ENCODE measurements at places on chromosomes 5 and 9.

GRCh38 chr5:159916841-159917761 is 819 bp downstream of the ADRA1B start:
- no peak for DNase-seq

- no peak for DNase-seq
These were observed 106.3 kb upstream of the MAMDC2 start for GRCh38 chr9:69937360-69937759.

GRCh38 chr5:63240063-63240755 is 661.6 kb downstream of the LRRC70 start:
- DNase-seq = no peak

DNA sequence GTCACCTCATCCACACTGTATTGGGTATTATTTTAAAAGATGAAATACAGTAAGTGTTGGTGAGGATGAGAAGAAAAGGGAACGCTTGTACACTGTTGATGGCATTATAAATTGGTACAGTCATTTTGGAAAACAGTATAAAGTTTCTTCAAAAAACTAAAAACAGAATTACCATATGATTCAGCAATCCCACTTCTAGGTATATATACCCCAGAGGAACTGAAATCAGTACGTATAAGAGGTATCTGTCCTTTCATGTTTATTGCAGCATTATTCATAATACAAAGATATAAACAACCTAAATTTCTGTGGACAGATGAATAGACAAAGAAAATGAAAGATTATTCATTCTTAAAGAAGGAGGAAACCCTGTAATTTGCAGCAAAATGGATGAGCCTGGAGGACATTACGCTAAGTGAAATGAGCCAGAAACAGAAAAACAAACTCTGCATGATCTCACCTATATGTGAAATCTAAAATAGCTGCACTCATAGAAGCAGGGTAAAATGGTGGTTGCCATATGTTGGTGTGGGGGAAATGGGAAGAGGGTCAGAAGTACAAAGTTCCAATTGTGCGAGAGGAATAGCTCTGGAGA is 191.6 kb downstream of the TRIM36 start:
- no peak for DNase-seq

DNA sequence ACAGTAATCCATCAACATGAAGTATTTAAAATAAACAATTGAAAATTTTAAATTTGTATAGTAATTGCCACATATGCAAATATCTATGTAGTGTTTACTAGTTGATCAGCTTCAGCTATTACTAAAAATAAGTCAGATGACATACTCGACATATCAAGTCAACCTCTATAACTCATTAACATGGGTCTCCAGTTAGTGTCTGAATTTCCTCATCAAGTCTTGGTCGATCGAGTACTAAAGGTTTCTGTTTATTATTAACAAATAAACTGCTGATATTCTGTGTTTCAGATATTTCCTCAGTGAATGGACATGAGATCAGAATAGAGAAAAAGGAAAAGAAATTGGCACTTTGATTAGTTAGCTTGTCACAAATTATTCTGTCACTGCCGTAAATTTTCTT is 266.5 kb upstream of the ITGA1 start:
- DNase-seq = no peak

GRCh38 chr5:96247097-96247701 is 185.8 kb downstream of the PCSK1 start:
- no peak for DNase-seq

GRCh38 chr5:169298193-169298592 is 2.7 kb downstream of the SLIT3 start:
- DNase-seq = no peak

DNA sequence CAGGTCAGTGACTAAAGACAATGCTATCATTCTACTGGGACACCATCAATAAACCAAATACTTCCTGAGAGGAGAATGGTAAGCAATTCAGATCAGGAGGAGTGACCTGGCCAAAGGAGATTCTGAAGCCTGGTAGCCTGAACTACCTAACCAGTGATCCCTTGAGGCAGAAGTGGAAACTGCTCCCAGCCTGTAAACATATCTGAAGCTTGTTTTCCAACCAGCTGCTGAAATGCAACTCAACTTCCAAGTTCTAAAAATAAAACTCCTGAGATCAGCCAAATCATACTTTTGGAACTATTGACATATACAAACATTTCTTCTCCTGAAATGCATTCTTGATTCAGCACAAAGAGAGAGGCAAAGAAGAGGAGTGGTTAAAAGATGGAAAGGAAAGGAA is 204.1 kb downstream of the EBF1 start:
- no peak for DNase-seq

- no peak for DNase-seq
These were observed 16.0 kb downstream of the EGFLAM start for GRCh38 chr5:38274370-38274769.

DNA sequence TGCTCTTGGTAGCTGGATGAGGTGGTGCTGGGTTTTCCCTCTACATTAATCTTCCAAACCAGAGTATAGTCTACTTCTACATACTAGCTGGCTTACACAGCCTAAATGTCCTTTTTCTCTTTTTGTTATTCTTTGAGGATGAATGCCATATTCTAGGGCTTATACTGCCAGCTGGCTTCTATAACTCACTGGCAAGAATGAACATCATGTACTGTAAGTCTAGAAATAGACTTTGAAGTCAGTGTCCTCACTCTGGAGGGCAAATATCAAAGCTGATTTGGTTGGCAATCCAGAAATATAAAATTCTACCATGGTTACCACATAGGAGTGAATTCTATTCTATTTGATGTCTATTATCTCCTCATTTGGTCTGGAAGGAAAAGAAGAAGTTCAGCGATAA is 251.7 kb upstream of the TYRP1 start:
- DNase-seq = no peak

GRCh38 chr9:134895908-134896833 is 15.6 kb downstream of the FCN2 start:
- no peak for DNase-seq

- no peak for DNase-seq
These were observed 155.8 kb downstream of the TSSK1B start for GRCh38 chr5:113278976-113279375.

DNA sequence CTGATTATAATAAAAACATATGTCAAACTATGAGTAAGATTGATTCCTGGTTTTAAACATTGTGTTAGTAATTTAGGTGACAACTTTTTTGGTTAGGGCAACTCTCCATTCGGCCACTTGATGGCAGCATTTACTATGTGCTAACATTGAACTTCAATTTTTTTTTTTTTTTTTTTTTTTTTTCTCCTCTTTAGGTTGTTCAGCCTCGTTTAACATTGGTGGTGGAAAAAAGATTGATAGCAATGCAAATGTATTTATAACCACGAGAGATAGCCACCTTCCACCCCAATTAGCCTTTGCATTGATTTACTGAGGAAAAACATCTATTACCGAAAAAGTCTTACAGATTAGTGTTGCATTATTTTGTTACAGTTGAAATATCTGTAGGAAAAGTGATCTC is 159.1 kb downstream of the CSNK1G3 start:
- peak; percentile 55 for DNase-seq

- no peak for DNase-seq
These were observed 19.3 kb upstream of the SLC25A51 start for GRCh38 chr9:37923118-37923795.

DNA sequence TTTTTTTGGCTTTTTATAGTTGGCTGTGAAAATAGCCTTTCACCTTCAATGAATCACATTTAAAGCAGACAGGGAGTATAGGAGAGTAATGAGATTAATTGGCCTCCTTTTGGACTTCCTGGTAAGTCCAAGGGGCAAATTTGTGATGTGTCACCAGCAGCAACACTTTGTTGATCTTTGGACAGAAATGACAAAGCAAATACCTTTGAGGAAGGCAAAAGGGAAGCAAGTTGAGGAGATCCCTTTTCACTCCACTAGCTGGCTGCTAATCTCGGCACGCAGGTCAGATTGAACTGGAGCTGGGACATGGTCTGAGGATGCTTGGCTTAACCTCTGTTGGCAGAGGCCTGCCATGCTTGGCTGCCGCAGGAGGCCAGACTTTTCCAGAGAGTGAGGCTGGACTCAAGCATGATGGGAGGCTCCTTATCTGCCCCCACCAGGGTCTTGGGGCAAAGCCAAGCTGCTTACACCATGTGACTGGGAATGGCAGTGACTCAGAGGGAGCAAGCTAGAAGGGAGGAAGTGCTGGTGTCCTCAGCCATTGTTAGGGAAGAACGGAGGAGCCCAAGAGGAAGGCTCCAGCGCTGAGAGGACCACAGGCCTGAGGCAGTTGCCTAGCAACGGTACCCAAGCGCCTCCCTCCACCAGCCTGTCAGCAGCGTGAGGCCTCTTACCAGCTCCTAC is 174.5 kb upstream of the MAP1B start:
- no peak for DNase-seq

- DNase-seq = no peak
These were observed 57.2 kb downstream of the CDC42SE2 start for GRCh38 chr5:131321066-131321465.

DNA sequence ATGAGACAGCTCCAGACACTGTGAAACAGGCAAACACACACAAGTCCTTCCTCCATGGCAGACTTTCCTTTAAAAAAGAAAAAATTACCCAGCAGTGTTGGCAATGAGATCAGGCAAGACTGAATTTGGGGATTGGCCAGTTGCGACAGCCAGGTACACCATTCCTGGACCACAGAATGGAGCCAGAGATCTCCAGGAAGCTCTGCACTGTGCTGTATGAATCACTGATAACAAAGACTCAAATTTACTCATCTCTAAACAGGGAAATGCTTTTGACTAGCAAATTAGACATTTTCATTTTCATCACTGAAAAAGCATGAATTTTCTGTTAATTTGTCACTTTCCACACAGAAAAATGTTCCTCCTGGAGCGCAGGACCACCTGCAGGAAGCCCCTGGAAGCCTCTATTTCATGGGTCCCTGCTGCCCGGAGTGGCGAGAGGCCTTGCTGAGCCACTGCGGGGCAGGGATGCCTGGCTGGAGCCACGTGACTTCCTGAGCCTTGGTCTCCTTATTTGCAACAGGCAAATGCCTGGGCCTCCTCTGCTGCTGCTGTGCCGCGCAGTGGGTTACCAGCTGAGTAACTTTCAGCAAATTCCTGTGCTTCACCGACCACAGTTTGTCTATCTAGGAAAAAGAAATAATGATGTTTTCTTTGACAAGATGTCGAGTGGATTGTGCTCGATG is 185.9 kb upstream of the ZNF618 start:
- no peak for DNase-seq

DNA sequence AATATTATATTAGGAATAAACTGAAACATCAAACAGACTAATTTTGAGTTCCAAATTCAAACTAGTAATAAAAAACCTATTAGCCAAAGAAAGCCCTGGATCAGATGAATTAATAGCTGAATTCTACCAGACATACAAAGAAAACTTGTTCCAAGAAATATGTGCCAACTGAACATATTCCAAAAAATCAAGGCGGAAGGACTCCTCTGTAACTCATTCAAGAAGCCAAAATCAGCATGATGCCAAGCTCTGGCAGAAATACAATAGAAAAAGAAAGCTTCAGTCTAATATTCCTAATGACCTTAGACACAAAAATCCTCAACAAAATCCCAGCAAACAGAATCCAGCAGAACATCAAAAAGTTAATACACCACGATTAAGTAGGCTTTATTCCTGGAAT is 619.1 kb upstream of the COX7C start:
- DNase-seq = no peak

DNA sequence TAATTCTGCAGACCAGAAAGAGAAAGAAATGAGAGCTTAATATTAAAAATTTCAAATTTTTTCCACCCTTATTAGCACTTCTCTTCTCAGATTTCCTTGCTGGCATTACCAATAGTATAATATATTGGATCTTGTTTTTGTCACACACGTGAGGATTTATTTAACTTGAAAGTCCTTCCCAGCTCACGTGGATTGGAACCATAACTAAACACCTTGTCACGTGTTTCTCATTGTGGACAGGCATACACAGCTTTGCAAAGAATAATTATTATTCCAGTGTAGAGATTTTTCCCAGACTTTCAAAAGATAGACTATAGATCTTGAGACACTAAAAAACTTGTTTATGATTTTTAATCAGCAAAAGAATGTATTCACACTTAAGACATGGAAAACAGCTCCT is 123.8 kb upstream of the LPAR1 start:
- DNase-seq = no peak

GRCh38 chr9:93525476-93525875 is 50.9 kb upstream of the PHF2 start:
- DNase-seq = no peak

DNA sequence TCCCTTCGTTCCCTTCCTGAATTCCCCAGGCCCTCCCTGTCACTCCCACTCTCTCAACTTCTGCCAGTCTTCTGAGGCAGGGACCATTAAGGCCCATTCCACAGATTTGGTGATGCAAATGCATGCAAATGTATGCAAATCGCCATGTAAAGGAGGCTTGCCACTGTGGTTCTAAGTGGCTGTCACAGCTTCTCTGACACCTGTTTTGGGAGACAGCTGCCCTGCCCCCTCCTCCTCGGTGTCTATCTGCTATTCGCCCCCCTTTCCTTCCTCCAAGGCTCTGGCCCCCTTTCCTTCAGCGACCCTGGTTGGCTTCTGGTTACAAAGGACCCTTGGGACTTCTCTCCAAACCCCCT is 10.5 kb upstream of the ARAP3 start:
- DNase-seq = no peak

DNA sequence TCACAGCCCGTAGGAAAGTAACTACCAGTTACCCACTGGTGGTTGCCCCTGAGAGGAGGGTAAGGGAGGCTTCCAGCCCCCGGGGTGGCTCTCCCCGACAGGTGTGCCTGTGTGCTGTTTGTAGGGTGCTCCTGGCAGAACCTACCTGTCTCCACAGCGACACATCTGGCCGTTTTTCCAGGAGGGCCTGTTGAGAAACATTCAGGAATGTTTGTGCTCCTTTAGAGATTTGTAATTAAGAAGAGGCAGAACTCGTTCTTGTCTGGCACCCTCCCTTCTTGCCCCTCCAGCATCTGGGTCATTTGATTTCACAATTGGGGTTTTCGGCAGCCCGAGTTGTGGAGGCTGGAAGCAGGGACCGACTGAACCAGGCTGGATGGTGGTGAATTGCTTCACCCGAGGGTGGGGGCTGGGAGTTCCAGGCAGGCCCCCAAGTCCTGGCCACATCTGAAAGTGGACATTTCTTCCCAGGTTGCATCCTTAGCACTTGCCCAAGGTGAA is 74.2 kb downstream of the WWC1 start:
- DNase-seq = no peak

DNA sequence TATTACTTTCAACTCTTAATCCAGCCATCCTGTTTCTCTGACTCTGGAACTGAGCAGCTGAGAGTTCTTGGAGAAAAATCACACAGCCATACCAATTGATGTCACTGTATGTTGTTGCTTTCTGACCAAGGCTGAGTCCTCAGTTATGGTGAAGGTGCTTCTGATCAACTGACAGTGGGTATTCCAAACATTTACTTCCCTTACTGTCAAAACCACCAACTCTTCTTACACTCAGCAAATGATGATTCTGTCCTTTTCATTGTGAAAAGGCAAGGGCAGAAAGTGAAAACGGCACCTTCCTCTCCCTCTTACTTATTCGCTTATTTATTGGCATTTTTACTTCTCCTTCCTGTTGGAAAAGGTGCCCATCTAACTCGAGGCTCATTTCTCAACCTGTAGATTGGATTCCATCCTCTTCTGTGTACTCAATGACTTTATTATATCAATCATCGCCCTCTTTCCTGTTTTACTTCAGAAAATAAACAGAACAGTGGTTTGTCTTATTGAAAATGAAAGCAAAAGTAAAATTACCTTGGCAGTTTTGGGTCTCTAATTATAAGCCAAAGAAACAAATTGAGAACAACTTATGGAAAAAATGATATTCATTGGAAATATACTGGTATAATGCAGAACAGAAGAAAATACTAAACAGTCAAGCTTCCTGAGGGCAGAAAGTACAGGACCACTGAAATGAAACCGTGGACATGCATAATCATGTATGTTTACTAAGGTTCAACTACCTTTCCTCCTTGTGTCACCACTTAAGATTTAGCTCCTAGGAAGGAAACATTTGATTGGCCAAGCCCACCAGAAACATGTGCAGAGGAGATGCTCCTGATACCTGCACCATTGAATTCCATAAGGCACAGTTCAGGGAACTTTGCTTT is 104.5 kb upstream of the CHD1 start:
- no peak for DNase-seq
